ENCODE measurements at places on chromosomes 13 and 19. TPM values are rescaled to one million over a fixed set of nuclear protein-coding genes. Genes with fewer than 3 reads are reported as not detected.
A peak's percentile ranks its signal among the peaks of the same experiment; 100 is the strongest.

DNA sequence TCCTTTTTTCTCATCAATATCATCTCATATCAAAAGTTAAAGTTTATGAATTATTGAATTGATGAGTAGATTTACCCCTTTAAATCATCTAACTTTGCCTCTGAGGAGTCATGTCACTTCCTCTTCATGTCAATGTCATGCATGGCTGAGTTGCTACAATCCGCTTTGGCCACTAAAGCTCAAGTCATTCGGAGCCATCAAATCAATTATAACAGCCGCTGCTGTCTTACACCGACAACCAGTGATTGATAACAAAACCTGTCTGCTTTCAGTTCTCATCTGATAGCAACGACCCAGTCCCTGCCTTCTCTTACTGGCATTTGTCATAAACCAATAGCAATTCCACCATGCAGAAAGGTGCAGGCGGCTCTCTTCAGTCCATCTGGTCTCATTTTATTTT lies 429.3 kb downstream of the DIAPH3 start:
- no peak for DNase-seq

ZNF558 gene
- 24.1 TPM for total RNA-seq

DNA sequence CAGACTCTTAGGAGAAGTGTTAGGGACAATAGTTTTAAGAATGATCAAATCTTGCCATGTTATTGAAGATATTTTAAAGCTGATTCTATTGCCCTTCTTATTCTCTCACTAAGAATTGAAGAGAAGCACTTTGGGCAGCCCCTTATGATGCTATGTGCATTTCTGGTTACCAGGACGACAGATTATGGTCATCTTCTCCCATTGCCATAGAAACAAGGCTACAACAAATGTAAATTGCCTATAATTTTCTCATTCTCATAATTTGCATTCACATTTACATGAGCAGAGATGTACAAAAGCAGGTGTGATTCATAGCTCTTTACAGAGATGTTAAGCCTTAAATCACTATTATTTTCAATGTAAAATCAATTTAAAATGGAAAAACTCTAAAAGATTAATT lies 137.3 kb upstream of the PCDH9 start:
- DNase-seq: no peak

FCER2 gene
- total RNA-seq: 0.36 TPM

NAXD gene
- total RNA-seq: 21.2 TPM

DNA sequence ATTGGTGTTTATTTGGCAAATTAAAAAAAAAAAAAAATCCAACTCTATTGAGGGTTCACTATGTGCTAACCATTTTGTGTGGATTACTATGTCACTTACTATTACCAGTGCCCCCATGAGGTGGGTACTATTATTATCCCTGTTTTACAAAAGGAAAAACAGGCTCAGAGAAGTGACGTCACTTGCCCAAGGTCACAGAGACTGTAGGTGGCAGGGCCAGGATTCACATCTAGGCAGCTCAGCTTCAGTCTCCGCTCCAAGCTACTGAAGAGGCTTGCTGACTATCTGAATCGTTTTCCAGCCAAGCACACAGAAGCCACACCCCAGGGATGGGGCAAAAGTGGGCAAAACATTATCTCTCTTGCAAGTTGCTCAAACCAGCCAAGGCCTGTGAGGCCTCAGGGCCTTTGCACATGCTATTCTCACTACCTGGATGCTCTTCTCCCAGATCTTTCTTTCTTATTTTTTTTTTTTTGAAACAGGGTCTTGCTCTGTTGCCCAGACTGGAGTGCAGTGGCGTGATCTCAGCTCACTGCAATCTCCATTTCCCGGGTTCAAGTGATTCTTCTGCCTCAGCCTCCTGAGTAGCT lies 4.8 kb upstream of the ANGPTL8 start:
- DNase-seq: no peak

- no peak for DNase-seq
Measured at GRCh38 chr13:41699759-41700158, 242.4 kb downstream of the RGCC start.

DNA sequence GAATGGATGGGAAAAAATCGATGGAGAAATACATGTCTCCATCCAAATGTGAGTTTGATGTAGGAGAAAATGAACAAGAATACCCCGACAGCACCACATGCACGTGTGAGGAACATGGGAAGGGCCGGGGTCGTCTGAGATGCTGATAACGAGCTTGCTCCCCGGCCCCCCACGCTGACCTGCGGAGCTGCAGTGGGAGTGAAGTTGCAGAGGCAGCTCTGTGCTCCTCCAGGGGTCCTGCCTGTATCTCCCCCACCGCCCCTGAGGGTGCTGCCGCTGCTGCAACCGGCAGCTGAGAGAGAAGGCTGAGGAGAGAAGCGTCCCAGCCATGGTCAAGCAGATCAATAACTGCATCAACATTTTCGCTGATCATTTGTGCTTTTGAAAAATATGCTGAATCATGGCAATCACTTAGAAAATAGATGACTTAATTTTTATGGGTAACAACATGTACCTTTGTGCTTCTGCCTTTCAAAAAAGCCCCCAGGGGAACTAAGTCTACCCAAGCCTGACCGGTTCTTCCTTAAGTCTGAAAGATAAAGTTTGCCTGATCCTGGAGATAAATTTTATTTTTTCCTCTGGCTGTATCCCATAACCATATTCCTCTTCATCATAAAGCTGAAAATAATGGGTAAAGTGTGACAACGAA lies 18.2 kb upstream of the NAXD start:
- DNase-seq: no peak

SIGLEC12 gene
- total RNA-seq: not detected

- DNase-seq: no peak
Measured at GRCh38 chr13:99191900-99192399, 8.7 kb upstream of the UBAC2 start.

KLK14 gene
- total RNA-seq: 0.71 TPM

ZNF607 gene
- 8.4 TPM for total RNA-seq

DNA sequence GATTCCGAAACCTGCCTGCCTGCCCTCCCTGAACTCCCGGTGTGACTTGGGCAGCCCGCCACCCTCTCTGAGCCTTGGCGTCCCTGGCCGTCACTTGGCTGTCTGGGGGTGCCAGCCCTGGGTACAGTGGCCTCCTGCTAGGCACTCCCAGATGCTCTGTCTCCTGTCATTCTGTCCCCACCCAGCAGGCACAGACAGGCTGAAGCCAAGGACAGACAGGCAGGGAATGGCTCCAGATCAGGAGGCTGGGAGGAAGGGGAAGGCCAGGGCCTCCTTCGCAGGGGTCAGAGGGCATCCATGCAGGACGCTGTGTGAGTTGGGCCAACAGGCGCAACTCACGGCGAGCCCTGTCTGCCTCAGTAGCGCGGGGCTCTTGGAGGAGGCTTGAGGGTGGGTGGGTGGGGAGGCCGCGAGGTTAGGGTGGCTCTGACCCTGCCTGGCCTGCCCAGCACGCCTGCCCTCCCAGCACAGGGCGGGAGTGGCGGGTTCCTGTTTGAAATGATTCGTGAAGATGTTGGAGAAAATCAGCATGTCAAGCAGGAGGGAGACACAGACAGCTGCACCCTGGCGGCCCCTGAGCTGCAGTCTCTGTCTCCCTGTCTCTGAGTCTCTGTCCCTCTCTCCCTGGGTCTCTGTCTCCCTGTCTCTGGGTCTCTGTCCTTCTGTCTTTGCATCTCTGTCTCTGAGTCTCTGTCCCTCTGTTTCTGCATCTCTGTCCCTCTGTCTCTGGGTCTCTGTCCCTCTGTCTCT lies 19.7 kb downstream of the KLHL26 start:
- no peak for DNase-seq

CPB2 gene
- total RNA-seq: not detected

- no peak for DNase-seq
Measured at GRCh38 chr19:7224209-7224686, 70.0 kb downstream of the INSR start.

GRCh38 chr19:5690125-5690954 lies at the start of gene RPL36:
Gene RPL36, plus strand, starts transcription at chr19:5690295. Its CDS starts 213 bp downstream, at chr19:5690508.
- peak; percentile 100 for DNase-seq

- no peak for DNase-seq
Measured at GRCh38 chr19:40689339-40690049, 957 bp downstream of the NUMBL start.

DNA sequence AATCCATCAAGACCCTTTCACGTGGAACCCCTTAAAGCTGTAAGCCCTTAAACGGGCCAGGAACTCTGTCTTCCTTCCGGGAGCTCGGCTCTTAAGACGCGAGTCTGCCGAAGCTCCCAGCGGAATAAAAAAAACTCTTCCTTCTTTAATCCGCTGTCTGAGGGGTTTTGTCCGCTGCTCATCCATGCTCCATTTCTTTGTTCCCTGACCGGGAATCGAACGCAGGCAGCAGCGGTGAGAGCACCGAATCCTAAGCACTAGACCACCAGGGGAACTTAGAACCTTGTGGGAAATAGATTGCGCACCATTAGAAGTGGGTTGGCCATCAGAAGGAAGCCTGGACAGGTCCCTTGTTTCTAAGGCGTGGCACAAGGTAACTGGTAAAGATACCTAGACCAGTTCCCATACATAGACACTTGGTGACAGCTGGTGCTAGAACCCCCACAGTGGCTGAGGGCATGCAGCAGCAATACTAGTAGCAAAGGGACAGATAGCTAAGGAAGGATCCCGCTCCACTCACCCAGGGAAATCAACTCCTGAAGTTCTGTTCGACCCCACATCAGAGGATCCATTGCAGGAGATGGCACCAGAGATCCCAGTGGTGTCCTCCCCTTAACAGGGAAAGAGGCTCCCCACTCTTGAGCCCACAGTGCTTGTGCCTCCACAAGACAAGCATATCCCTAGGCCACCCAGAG lies 1.5 kb upstream of the RGCC start:
- no peak for DNase-seq

CLDND2 gene
- 0.87 TPM for total RNA-seq
